ENCODE measurements at places on chromosomes 12 and 14.
A peak's percentile ranks its signal among the peaks of the same experiment; 100 is the strongest.

DNA sequence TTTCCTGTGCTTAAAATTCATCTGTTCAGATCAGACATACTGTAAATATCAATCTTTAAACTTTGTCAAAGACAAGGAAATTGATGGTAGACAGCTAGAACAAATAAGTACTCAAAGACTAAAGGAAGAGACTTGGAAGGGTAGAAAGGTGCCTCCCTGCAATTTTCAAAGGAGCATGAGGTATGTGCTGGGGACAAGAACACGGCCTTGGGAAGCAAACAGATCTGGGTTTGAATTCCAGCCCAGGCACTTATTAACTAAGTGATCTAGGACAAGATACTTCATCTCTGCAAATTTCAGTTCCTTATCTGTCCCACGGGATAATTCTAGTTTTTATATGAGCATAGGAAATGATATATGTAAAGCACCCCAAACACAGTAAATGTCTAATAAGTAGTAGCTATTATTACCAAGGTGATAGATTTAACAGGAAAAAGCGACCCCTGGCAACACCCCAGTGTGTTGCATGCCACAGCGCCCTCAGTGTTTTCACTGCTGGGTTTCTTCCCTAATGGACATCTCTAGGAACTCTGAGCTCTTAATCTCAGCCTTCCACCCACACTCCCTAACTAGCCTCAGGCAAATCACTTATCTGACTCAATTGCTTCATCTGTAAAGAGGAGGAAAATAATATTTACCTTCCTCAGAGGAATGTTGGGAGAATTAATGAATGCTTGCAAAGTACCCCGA lies 44.7 kb upstream of the BMP4 start:
- no peaks in the 10 kb centered on the region for H3K27me3 ChIP-seq
- no peaks in the 10 kb centered on the region for H3K36me3 ChIP-seq
- H3K4me1 ChIP-seq, result no peaks in the 10 kb centered on the region
- H3K27ac ChIP-seq, result no peak overlapping the region

- H3K27ac ChIP-seq, result no peak overlapping the region
- no peaks in the 10 kb centered on the region for H3K36me3 ChIP-seq
- H3K4me1 ChIP-seq, result peaks cover 21% of the 10 kb centered on the region
- H3K4me3 ChIP-seq, result no peak overlapping the region
- H3K27me3 ChIP-seq, result no peaks in the 10 kb centered on the region
Observed at GRCh38 chr14:90797451-90797850, 18.8 kb downstream of the TTC7B start.

- H3K27ac ChIP-seq, result peak overlapping the region; percentile 66
- DNase-seq, result no peak
- no peak overlapping the region for H3K4me3 ChIP-seq
- no peaks in the 10 kb centered on the region for H3K27me3 ChIP-seq
Observed at GRCh38 chr14:103395244-103395643, 10.0 kb downstream of the MARK3 start.

- H3K4me1 ChIP-seq, result peaks cover 89% of the 10 kb centered on the region
- DNase-seq, result no peak
- no peaks in the 10 kb centered on the region for H3K36me3 ChIP-seq
- H3K27ac ChIP-seq, result peak overlapping the region; percentile 97
- no peaks in the 10 kb centered on the region for H3K27me3 ChIP-seq
- no peak overlapping the region for H3K4me3 ChIP-seq
Observed at GRCh38 chr12:109115404-109115757, 1.0 kb upstream of the ACACB start.

DNA sequence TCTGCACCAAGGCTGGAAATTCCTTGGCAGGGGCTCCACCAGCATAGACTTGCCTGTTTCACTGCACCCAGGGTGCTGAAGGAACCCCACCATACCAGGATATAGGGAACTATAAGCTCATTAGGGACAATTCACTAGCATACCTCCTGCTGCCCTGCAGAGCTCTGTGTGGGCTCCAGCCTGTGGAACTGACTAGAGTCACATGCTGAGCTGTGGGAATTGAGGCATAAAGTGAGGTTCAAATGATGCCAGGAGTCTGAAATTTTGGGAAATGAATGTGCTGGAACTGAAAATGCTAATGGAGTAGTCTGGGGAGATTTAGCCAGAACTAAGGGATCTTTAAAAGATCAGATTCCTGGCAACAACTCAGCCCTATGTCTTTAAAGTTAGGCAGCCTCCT lies 7.3 kb upstream of the EMP1 start:
- no peaks in the 10 kb centered on the region for H3K36me3 ChIP-seq
- peaks cover 18% of the 10 kb centered on the region for H3K4me1 ChIP-seq
- H3K27ac ChIP-seq, result no peak overlapping the region
- no peak overlapping the region for H3K4me3 ChIP-seq
- DNase-seq, result no peak

DNA sequence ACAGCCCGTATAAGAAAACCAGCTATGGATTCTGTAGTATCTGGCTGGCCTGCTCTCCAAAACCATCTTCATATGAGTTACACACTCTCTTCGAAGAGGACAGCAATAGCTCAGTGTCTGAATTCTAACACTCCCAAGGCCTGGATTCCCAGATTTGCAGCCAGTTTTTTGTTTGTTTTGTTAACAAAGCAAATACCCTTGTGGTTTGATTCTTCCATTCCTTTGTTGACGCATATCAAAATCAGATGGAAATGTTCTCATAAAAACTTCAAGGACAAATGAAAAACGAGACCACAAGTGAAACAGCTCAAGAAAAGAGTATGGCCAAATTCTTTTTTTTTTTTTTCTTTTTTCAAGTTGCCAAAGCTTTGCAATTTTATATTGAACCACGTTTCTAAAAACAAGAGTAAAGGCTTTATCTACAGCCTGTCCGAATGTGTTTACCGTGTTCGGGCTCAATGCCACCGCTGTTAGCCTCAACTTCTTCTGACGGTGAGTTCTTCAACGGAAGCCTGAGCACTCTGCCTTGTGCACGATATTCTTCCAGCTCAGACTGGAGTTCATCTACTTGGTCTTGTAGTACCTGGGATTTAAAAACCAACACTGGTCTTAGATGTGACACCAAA lies 67.5 kb downstream of the NIN start:
- H3K27me3 ChIP-seq, result no peaks in the 10 kb centered on the region
- no peaks in the 10 kb centered on the region for H3K4me1 ChIP-seq
- no peak overlapping the region for H3K27ac ChIP-seq
- H3K4me3 ChIP-seq, result no peak overlapping the region
- DNase-seq, result no peak

DNA sequence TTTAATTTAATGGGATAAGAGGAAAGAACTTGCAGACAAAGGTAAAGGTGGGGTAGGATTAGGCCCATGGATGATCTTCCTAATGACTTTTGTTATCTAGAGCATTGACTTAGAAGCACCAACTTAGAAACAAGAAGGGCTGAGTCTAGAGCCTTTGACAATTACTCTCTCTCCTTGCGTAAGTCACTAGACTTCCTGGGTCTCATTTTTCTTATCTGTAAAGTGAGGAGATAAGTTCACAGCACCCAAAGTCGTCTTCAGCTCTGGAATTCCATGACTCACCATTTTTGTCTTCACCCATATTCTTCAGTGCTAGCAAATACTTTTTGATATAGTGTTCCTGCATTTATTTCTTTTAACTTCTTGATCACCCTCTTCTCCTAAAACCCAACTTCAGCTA lies 75.7 kb downstream of the SSPN start:
- no peak for DNase-seq
- H3K27me3 ChIP-seq, result no peaks in the 10 kb centered on the region
- no peak overlapping the region for H3K27ac ChIP-seq
- H3K4me3 ChIP-seq, result no peak overlapping the region
- no peaks in the 10 kb centered on the region for H3K36me3 ChIP-seq

GRCh38 chr12:105567061-105567460 lies 236.6 kb downstream of the C12orf75 start:
- no peaks in the 10 kb centered on the region for H3K27me3 ChIP-seq
- no peak overlapping the region for H3K4me3 ChIP-seq
- H3K27ac ChIP-seq, result no peak overlapping the region
- no peaks in the 10 kb centered on the region for H3K36me3 ChIP-seq
- H3K4me1 ChIP-seq, result no peaks in the 10 kb centered on the region
- DNase-seq, result no peak
